Fibroblast of villous mesenchyme (primary cell): ENCODE measurements at places on chromosomes 1 and 21.

- no peak for DNase-seq
Observed at GRCh38 chr21:41765973-41766882, 624 bp downstream of the RIPK4 start.

- DNase-seq: no peak
Observed at GRCh38 chr1:156433602-156434001, 64.6 kb downstream of the RHBG start.

- DNase-seq: peak; percentile 6
Observed at GRCh38 chr1:223482766-223483165, 89.6 kb downstream of the CCDC185 start.

DNA sequence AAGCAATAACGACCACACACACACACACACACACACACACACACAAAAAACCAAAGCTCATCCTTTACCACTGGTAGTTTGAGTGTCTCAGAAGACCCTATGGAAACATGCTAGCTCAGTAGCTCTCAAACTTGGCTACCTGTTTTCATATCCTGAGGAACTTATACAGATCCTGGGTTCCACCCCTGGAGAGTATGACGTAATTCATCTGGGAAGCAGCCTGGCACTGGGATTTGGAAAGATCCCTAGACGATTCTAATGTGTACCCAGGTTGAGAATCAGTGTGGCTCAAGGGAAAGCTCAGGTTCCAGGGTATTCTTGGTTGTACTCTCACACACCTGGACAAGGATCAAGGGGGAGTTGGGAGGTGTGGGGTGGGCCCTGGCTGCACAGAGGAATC, 85.9 kb downstream of the SELENOF start:
- no peak for DNase-seq

DNA sequence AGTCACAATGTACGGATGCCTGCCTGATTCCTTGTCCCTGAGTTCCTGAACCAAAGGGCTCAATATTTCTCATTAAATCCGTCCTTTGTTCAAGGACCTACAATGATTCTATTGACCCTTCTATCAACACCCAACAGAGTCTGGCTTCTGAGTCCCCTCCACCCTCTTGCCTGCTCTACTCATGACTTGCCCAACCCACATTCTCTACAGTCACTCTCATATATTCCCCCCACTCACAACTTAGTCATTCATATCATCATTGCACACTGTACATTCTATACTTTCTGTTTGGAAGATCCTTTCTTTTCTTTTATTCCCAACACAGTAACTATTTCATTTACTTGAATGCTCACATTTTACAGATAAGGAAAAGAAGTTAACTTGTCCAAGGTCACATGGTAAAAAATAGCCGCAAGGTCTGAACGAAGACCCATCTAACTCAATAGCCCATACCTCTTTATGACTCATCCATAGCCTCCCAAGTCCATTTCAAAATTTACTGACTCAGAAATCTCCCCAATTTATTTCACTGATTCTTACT, 3.6 kb downstream of the OTUD7B start:
- DNase-seq: peak; percentile 28

DNA sequence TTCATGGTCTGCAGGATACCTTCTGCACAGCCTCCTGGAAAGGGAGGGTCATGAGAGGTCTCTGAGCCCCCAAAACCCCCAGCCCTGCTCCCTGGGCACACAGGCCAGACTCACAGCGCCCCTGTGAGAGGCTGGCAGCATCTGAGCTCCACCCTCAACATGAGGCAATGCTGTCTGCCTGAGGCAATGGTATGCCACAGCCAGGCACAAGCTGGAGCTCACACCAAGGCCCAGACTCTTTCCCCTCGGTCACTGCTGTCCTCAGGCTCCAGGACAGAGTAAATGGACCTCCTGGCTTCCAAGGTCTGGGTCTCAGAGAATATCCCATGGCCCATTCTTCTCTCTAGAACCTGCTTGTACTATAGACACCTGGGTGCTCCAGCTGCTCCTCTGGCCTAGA, 17.2 kb downstream of the MEF2D start:
- no peak for DNase-seq

- no peak for DNase-seq
Observed at GRCh38 chr1:55535724-55536544, 320.8 kb upstream of the USP24 start.

DNA sequence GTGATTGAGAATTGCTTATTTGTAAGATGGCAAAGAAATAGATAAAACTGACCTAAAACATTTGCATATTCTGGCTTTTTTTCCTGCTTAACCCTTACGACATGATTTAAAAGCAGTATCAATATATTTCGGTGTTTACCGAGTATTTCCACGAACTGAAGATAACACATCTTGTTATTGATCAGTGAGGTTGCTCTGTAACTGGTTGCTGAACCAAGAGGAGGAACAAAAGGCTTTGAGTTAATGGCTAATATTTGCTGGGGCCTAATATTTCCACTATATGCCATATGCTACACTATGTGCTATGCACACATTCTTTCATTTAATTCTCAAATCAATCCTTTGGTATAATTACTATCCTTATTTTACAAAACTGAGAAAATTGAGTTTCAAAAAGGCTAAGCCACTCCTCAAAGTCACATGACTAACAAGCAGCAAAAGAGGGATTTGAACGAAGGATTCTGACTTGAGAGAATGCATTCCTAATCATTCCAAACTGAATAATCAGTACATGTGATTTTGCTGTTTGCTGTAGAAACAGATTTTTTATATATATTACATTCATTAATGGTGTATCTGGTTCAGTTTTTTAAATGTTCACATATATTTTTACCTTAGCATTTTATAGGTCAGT, 346.0 kb downstream of the USP25 start:
- no peak for DNase-seq

DNA sequence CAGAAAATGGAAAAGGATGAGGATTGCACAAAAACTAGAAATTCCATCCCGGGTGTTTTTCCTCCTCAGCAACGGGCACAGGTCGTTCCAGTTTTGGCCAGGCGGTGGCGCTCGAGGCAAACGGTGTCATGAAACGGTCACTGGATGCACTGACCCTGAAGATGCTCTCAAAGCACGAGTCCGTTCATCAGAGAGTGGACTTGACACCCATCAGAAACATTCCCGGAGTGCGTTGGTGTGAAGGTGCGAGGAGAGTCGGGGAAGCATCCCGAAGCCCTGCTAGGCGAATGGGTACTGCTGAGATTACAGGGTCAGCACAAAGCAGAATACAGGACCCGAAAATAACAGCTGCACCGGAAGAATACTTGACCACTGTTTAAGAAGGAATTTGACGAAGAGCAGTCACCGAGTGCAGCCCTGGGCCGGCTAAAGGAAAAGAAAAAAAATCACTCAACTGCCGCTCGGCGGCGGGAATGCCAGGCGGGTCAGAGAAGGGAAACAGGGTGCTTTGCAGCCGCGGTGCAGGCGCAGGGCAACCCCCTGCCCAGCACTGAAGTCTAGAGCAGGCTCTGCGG, 71.7 kb upstream of the ETS2 start:
- peak; percentile 90 for DNase-seq

DNA sequence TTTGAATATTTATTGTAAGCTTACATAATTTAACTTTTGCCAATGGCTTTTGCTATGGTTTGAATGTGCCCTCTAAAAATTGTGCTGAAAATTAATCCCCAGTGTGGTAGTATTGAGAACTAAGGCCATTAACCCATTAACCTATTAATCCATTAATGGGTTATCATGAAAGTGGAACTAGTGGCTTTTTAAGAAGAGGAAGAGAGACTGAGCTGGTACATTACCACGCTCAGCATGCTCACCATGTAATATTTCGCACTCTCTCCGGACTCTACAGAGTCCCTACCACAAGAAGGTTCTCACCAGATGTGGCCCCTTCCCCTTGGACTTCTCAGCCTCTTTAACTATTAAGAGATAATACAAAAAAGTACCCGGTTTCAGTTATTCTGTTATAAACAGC, 164.4 kb upstream of the ZRANB2 start:
- no peak for DNase-seq

- no peak for DNase-seq
Observed at GRCh38 chr1:207938016-207938415, 27.1 kb upstream of the CD34 start.

DNA sequence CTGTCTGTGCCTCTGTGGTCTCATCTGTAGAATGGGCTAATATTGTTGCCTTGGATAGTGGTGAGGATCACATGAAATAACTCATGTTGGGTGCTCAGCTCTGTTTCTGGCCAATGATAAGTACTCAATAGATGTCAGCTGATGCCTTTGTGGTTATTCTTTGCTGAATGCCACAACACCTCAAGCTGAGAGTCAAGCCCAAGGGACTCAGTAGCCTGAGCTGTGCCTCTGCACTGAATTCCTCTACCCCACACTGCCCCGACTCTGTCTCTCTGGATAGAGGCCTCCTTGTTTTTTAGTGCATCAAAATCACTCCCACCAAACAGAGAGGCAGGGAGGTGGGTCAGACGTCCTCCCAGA, 196.1 kb upstream of the VAMP3 start:
- no peak for DNase-seq

DNA sequence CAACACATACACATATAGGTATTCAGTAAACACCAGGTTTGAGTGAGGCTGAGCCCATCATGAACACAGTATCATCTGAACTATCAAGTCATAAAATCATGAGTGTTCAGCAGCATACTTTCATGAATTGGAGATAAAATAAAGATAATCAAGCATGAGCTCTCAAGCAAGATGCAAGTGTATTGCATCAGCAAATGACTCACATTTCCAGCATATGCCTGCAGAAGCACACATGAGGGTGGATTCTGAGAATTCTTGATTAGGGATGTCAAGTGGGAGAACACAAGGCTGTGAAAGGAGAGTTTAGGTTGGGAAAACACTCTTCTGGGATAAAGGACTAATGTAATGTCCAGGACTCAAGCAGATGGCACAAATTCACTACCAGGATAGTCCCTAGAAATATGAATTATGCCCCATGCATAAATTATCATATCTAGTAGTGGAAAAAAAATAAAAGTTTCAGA, 299.2 kb downstream of the SRGAP2C start:
- peak; percentile 90 for DNase-seq

- DNase-seq: no peak
Observed at GRCh38 chr1:247465796-247466195, 7.9 kb upstream of the OR2B11 start.

GRCh38 chr1:162535501-162535900, 26.0 kb upstream of the UAP1 start:
- no peak for DNase-seq

DNA sequence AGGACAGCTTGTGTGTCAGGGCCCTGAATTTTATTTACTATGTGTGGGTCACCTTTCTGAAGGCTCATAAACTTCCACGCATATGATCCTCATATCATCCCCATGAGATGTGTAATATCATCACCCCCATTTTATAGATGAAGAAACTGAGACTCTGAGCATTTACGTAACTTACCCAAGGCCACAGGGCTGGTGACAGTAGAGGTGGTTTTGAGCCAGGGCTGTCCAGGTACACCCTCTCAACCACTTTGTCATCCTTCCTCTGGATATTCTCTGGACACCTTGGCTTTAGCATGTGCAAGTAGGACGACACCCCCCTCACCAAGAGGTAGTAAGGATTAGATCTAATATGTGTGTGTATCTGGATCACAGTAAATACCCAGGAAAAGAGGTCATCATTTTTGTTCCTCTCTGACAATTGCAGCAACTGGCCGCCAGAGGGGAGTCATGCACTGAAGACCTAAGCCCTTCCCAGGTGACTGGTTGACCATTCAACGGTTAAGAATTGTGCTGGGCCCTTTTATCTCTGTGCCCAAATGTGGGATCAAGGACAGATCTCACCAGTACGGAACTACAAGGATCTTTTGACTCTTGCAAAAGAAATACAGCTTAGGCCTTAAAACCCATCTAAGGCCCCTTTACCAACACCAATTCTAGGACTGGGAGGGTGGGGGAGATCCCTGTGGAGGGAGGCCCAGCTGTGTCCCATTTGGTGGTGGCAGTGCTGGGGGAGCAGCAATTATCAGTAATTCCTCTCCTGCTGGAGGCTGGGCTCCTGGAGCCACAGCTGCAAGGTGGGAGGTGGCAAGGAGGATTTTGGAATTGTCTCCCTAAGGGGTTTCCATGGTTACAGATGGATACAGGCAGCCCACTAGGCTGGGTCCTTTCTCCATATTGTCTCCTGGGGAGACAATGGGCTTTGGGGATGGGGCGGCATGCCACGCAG, 13.7 kb upstream of the E2F2 start:
- peak; percentile 85 for DNase-seq

GRCh38 chr1:44302541-44302940, 52.5 kb downstream of the ERI3 start:
- no peak for DNase-seq

DNA sequence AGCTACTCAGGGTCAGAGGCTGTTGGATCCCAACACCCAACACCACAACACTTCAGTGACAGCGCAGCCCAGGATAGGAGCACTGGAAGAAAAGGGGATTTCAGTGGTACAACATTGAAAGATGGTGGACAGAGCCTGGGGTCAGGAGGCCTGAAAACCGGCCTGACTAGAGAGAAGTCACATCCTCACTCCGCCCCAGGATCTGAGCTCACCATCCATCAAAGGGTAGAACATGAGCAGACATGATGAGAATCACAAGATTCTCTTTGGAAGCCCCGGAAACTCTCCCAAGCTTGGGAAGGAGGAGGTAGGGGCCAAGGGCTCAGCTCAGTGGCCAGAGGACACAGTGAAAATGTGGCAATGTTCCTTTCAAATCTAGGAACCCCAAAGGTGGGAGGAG, 271.3 kb downstream of the NPHP4 start:
- no peak for DNase-seq

DNA sequence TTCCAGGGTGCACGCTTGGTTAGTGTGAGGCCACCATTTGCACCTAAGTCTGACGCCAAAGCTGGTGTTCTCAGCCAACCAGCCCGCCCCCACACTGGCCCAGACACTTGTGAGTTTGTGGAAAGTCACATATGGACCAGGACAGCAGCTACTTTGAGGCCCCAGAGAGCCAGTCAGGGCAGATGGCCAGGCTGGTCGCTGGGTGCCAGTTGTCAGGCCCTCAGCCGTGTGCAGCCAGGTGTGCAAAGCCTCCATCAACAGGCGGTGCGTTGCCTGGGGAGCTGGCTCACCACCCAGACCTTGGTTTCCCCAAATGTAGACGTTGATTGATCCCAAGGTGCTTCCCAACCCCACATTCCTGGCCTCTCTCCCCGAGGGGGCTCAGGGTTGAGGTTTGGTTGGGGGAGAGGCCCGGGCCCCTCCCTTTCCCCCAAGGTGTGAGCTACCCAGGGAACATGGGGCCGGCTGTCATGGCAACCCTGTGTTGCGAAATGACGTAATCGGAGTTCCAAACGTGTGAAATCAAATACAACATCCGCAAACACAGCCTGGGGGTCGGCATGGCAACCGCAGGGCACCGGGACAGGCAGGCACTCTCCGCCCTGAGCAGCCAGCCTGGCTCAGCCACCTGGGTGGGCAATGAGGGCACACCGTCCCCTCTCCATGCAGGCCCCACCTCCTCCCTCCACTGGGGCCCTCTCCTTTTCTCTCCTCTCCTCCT, 42.2 kb upstream of the WNT4 start:
- no peak for DNase-seq

- no peak for DNase-seq
Observed at GRCh38 chr1:27560268-27561123, 43.4 kb downstream of the AHDC1 start.
